Large intestine (tissue), 12 donors: ENCODE measurements at places on chromosomes 2 and 18. TPM values are rescaled to one million over a fixed set of nuclear protein-coding genes. Genes with fewer than 3 reads are reported as not detected.

The AQP12B gene
- 10.6 TPM for polyA plus RNA-seq

DNA sequence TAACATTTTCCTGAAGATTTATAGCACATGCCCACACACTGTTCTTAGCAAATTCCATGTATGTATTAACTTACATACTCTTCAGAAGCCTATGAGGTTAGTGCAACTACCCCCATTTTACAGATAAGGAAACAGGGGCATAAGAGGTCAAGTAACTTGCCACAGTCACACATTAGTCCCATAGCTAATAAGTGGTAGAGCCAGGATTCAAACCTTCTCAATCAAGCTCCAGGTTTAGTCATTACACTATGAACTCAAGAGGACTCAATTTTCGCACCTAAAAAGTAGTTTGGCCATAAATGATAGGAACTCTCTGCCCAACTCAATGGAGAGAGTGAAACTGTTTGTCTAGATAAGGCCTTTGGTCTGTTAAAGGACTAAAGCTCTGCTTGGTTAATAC, 9.7 kb upstream of the RIF1 start:
- DNase-seq, result no peak

- DNase-seq, result no peak
Observed at GRCh38 chr2:117745537-117745936, 69.0 kb upstream of the DDX18 start.

GRCh38 chr18:75656035-75656434, 228.5 kb upstream of the SMIM21 start:
- no peak for DNase-seq
